ENCODE measurements at places on chromosomes 5 and 9. TPM values are rescaled to one million over a fixed set of nuclear protein-coding genes. Genes with fewer than 3 reads are reported as not detected.

The DDX4 gene
- polyA plus RNA-seq = not detected

The EGR1 gene
- polyA plus RNA-seq = 12.0 TPM

The PLPPR1 gene
- polyA plus RNA-seq = not detected

The F2RL2 gene
- polyA plus RNA-seq = not detected

The HMCN2 gene
- 5.0 TPM for polyA plus RNA-seq

The MSX2 gene
- 1.2 TPM for polyA plus RNA-seq

The CDC25C gene
- polyA plus RNA-seq = not detected

The IL31RA gene
- not detected for polyA plus RNA-seq

The CER1 gene
- not detected for polyA plus RNA-seq

The ANKDD1B gene
- polyA plus RNA-seq = not detected

The SLC34A3 gene
- not detected for polyA plus RNA-seq

The TMEM171 gene
- polyA plus RNA-seq = 0.25 TPM

DNA sequence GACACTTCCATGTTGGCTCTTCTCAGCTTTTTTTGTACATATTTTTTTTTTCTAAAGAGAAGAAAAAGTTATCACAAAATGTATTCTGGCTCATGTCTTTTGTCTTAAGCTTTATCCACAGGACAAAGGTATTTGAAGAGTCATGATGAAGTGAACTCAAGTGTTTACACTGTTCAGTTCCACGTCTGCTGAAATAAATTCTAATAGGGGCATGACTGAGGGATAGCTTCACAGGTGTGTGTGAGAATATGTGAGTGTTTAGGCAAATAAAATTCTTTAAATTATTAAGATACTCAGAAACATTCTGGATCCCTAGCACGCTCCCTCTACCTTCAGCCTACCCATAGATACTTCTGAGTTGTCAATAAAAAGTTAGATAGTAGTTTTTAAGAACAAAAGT is 59.8 kb downstream of the BAAT start:
- H3K36me3 ChIP-seq = no peaks in the 10 kb centered on the region
- H3K27ac ChIP-seq = no peak overlapping the region
- no peak overlapping the region for H3K4me3 ChIP-seq
- H3K4me1 ChIP-seq = no peaks in the 10 kb centered on the region
- no peaks in the 10 kb centered on the region for H3K27me3 ChIP-seq

- peaks cover 10% of the 10 kb centered on the region for H3K4me1 ChIP-seq
- H3K4me3 ChIP-seq = no peak overlapping the region
- H3K27ac ChIP-seq = no peak overlapping the region
- no peaks in the 10 kb centered on the region for H3K27me3 ChIP-seq
- no peak for DNase-seq
- no peaks in the 10 kb centered on the region for H3K36me3 ChIP-seq
Measured at GRCh38 chr5:113213551-113214425, 221.0 kb downstream of the TSSK1B start.

DNA sequence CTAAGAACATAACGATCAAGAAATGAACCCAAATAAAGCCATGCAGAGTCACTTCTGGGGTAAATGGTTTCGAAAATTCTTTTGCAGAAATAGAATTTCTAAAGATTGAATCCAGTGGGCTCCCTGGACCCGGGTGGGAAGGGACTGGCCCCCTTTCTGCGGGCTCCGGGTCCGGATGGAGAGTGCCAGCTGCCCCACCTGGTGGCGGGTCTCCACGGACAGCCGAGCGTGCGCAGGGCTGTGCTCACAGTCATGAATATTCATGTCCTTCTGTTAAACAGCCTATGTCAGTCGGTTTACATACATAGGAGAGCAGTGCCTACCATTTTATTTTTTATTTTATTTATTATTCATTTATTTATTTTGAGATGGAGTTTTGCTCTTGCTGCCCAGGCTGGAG is 4.7 kb upstream of the PPP1R26 start:
- DNase-seq = no peak
- H3K4me1 ChIP-seq = no peaks in the 10 kb centered on the region
- no peak overlapping the region for H3K4me3 ChIP-seq

DNA sequence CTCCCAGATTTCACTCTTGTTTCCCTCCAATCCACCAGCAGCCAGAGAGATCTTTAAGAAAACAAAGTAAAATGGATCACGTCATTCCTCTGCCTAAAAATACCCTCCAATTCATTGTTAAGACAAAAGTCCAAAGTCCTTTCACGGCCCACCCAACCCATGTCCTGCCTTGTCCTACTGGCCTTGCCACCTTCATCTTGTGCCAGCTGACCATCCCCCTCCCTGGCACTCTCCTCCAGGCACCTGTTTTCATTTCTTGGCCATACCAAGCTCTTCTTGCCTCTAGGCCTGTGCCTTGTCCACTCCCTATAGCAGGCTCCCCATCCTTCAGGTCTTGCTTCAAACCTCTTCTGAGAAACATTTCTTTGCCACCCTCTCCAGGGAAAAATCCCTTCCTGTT is 307.6 kb downstream of the MSX2 start:
- no peak for DNase-seq
- no peak overlapping the region for H3K27ac ChIP-seq
- H3K4me3 ChIP-seq = no peak overlapping the region
- no peaks in the 10 kb centered on the region for H3K27me3 ChIP-seq
- H3K36me3 ChIP-seq = no peaks in the 10 kb centered on the region

GRCh38 chr5:154296525-154297159 is 106.1 kb downstream of the GALNT10 start:
- no peaks in the 10 kb centered on the region for H3K27me3 ChIP-seq
- H3K27ac ChIP-seq = no peak overlapping the region
- peaks cover 13% of the 10 kb centered on the region for H3K4me1 ChIP-seq
- peaks cover 21% of the 10 kb centered on the region for H3K36me3 ChIP-seq

- no peaks in the 10 kb centered on the region for H3K27me3 ChIP-seq
- H3K4me1 ChIP-seq = no peaks in the 10 kb centered on the region
- H3K4me3 ChIP-seq = no peak overlapping the region
- DNase-seq = no peak
Measured at GRCh38 chr9:108239696-108240321, 616.0 kb downstream of the ACTL7B start.

DNA sequence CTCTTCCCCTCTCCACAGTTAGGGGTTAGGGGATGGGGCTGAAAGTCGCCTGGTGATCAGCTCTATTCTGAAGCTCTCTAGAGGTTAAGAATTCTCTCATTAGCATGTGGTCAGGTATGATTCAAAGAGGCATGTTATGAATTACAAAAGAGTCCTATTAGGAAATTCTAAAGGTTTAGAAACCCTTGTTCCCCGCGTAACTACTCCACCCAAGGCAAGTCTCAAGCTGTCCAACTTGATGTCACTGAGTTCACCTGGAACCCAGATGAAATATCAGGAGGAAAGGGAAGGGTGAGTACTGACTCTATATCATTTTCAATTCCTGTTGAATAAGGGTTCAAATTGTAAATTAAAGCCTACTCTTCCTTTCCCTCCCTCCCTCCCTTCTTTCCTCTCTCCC is 18.1 kb upstream of the RNF145 start:
- H3K4me3 ChIP-seq = no peak overlapping the region
- no peak for DNase-seq
- H3K27me3 ChIP-seq = no peaks in the 10 kb centered on the region
- no peaks in the 10 kb centered on the region for H3K4me1 ChIP-seq
- no peaks in the 10 kb centered on the region for H3K36me3 ChIP-seq
- no peak overlapping the region for H3K27ac ChIP-seq

GRCh38 chr5:141493500-141494422 is 4.9 kb downstream of the PCDHGC5 start:
- H3K36me3 ChIP-seq = peaks cover 20% of the 10 kb centered on the region
- H3K27me3 ChIP-seq = no peaks in the 10 kb centered on the region
- H3K27ac ChIP-seq = no peak overlapping the region
- no peak overlapping the region for H3K4me3 ChIP-seq
- DNase-seq = no peak

DNA sequence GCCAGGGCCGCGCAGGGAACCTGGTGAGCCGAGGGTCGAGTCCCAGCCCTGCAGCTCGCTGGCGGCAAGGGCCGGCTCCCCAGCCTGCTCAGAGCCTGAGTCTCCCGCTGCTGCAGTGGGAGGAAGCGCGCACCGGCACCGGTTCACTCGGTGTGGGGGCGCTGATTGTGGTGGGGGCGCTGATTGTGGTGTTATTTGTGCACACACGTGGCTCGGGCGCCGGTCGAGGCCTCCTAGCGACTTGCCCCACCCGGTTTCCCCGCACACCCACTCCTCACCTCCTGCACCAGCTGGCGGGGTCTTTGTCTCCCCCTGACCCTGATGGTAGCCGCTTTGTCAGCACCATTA is 266.7 kb downstream of the NSG2 start:
- DNase-seq = no peak
- H3K4me3 ChIP-seq = peak overlapping the region; percentile 65
- H3K27me3 ChIP-seq = no peaks in the 10 kb centered on the region
- no peaks in the 10 kb centered on the region for H3K36me3 ChIP-seq
- no peak overlapping the region for H3K27ac ChIP-seq

DNA sequence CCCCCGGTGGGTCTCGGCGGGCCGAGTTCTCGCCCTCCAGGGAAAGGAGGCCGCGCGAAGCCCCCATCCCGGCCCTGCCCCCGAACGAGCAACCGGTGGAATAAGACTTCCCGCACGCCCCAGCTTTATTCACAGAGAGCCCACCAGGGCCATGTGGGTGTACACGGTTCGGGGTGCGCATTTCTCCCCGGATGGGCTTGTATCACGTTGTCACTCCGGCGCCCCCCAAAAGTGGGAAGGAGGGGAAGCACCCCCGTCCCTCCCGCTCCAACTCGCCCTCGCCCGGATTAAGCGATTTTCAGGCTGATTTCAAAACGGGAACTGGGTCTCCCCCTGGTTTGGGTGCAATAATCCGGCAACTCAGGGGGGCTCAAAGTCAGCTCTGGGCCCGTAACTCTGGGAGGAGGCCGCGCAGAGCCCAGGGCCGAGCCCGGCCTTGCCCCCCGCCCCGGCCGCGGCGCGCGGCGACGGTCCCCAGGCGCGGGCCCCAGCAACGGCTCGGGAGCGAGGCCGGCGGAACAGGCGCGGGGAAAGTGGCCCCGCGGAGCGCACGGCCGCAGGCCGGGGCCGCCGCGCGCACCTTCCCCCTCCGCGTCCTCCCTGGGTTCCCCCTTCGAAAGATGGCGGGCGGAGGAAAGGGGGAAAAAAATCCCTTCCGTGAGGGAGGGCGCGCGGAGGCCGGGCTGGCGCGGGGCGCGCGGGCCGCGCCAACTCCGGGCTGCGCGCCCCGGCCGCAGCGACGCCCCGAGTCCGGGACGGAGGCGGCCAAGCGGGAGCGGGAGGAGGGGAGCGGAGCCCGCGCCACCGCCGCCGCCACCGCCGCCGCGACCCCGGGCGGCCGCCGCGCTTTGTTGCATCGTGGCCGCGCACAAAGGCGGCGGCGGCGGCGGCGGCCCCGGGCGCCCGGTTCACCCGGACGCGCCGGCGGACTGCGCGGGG is 644 bp downstream of the BRD3 start:
- peak; percentile 32 for DNase-seq
- H3K4me3 ChIP-seq = peak overlapping the region; percentile 80
- peak overlapping the region; percentile 78 for H3K27ac ChIP-seq
- no peaks in the 10 kb centered on the region for H3K27me3 ChIP-seq

GRCh38 chr9:69174616-69175463 is 763 bp downstream of the TJP2 start:
- peak overlapping the region; percentile 95 for H3K27ac ChIP-seq
- peak overlapping the region; percentile 93 for H3K4me3 ChIP-seq
- peaks cover 18% of the 10 kb centered on the region for H3K4me1 ChIP-seq
- DNase-seq = peak; percentile 61
- H3K36me3 ChIP-seq = no peaks in the 10 kb centered on the region
- H3K27me3 ChIP-seq = no peaks in the 10 kb centered on the region

- no peak overlapping the region for H3K27ac ChIP-seq
- no peak overlapping the region for H3K4me3 ChIP-seq
- H3K36me3 ChIP-seq = no peaks in the 10 kb centered on the region
Measured at GRCh38 chr9:125634040-125634717, 72.8 kb downstream of the MAPKAP1 start.

GRCh38 chr9:135248111-135248510 is 160.6 kb downstream of the OLFM1 start:
- peaks cover 12% of the 10 kb centered on the region for H3K27me3 ChIP-seq
- no peak overlapping the region for H3K4me3 ChIP-seq
- no peaks in the 10 kb centered on the region for H3K4me1 ChIP-seq
- no peaks in the 10 kb centered on the region for H3K36me3 ChIP-seq
- no peak overlapping the region for H3K27ac ChIP-seq
- peak; percentile 1 for DNase-seq

DNA sequence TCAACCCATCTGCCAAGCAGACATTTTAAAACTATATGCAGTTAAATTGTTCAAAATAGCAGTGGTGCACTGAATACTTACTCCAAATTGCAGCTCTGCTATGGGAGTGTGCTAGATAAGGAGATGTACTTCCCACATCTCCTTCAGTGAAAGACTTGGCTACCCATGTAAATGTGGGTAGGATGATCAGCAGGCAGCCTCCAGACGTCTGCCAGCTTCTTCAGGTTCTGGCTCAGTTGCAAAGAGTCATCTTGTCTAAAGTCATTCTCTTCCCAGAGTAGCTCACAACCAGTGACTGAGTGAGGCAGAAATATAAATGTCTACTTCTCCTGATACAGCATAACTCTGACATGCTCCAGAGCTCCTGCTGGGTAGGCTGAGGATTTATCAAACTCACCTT is 1050.0 kb upstream of the CDH10 start:
- H3K27ac ChIP-seq = no peak overlapping the region
- no peaks in the 10 kb centered on the region for H3K36me3 ChIP-seq
- DNase-seq = no peak
- H3K4me3 ChIP-seq = no peak overlapping the region
- H3K4me1 ChIP-seq = no peaks in the 10 kb centered on the region

- no peak for DNase-seq
- peaks cover 2% of the 10 kb centered on the region for H3K27me3 ChIP-seq
- no peak overlapping the region for H3K27ac ChIP-seq
- H3K4me3 ChIP-seq = no peak overlapping the region
Measured at GRCh38 chr5:136012041-136012804, 16.6 kb upstream of the TGFBI start.

DNA sequence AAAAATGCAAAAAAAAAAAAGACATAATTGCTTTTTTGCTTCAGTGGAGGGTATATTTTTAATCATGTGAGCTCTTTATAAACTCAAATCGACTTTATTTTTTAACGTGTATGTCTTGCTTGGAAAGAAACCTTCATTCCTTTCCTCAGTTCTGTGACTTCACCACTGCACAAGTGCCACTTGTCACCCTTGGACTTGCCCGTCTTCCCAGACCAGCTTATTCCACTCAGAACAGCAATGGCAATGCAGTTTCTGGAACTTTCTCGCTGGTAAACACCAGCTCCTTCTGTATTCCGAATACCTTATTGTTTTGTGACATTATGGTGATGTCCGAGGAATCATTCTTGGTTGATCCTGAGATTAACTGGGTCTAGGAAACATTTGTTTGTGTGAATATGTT is 440.5 kb upstream of the ADAMTS16 start:
- H3K27ac ChIP-seq = no peak overlapping the region
- H3K4me3 ChIP-seq = no peak overlapping the region
- H3K4me1 ChIP-seq = no peaks in the 10 kb centered on the region
- DNase-seq = no peak
- H3K27me3 ChIP-seq = no peaks in the 10 kb centered on the region
- no peaks in the 10 kb centered on the region for H3K36me3 ChIP-seq

DNA sequence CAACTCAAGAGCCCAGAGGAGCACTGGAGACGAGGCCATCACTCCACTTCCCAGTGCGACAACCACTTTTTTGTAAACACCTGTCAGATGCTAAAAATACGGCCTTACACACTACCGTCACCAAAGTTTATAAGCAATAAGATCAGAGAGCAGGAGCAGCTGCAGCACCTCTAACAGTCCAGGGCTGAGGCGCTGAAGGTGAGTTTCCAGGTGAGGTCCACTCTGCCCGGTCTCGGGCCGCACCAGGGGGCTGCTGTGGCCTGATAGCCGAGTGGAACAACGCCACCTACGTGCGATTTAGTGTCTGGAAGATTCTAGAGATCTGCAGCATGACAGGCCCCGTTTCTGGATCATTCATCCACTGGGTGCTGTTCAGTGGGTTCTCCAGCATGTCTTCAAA is 25.8 kb upstream of the CAMSAP1 start:
- H3K4me3 ChIP-seq = no peak overlapping the region
- H3K27ac ChIP-seq = peak overlapping the region; percentile 84
- H3K36me3 ChIP-seq = peaks cover 3% of the 10 kb centered on the region
- DNase-seq = peak; percentile 48
